Kasumi-1 (cell line): ENCODE measurements at places on chromosomes 5 and 9.

- no peak for DNase-seq
These were observed 97.2 kb downstream of the INVS start for GRCh38 chr9:100196215-100196614.

DNA sequence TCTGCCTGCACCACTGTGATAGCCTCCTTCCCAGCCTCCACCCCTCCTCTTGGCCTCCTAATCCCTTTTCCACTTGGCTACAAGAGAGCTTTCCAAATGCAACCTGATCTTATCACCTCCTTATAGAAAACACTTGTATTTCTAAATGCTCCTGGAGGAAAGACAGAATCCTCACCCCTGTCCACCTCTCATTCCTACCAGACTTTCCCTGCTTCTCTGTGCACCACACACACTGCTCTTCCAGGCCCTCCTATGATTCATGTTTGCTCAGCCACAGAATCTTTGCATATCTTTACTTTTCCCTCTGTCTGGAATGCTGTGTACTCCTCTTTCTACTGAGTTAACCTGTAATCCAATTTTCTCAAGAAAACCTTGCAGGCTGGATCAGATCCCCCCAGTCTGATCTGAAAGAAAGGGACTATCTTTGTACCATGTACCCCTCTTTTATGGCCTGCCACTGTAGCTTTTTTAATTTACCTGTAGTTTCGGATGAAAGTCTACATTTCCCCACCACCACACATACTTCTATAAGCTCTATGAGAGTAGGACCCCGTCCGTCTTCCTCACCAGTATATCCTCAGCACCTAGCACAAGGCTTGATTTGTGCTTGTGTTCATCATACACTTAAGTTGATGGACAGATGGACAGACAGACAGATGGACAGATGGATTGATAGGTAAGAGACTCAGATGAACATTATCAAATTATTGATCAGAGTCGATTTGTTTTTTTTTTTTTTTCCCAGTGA is 95.3 kb downstream of the GALNT10 start:
- no peak for DNase-seq

- peak; percentile 34 for DNase-seq
These were observed 71.4 kb downstream of the RAPGEF6 start for GRCh38 chr5:131563434-131564228.

DNA sequence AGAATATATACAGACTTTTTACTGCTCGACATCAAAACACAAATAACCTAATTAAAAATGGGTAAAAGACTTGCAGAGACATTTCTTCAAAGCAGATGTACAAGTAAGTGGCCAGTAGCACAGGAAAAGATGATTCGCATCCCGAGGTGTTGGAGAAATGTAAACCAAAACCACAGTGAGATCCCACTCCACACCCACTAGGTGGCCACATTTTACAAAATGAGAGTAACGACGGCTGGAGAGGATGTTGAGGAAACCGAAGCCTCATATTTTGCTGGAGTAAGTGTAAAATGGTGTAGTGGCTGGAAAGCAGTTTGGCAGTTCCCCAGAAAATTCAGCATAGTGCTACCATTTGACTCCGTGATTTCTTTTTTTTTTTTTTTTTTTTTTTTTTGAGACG is 21.3 kb upstream of the GBGT1 start:
- DNase-seq, result peak; percentile 80

GRCh38 chr5:165029099-165029870 is 1523.9 kb downstream of the MAT2B start:
- DNase-seq, result peak; percentile 98

DNA sequence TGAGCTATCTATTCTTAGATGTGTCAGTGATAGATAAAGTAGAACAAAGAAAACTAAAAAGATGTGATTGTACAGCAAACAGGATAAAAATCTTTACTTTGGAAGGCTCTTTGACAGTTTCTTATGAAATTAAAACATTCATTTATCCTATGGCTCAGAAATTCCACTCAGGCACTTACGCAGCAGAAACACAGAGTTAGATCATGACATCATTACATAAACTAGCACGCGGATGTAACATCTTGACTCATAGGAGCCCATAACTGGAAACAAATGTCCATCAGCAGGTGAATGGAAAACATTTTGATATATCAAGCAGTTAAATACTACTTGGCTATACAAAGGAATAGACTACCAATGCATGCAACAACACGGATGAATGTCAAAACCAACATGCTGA is 45.3 kb downstream of the ICE1 start:
- no peak for DNase-seq

DNA sequence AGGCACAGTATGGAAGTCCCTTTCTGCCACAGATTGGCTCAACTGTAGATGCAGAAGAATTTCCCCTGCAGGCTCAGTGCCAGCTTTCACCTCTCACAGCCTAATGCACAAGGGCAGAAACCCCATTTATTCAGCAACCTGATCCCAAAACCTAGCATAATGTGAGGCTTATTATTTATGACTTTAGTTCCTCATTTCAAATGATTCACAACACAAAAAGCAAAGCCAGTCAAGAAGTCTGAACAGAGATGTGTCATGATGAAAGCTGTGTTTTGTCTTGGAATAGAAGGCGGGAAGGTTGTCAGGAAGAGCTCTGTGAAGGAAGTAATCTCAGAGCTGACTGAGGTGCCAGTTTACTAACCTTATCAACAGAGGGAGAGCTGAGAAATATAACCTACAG is 369.7 kb downstream of the LRRC70 start:
- DNase-seq, result peak; percentile 7

DNA sequence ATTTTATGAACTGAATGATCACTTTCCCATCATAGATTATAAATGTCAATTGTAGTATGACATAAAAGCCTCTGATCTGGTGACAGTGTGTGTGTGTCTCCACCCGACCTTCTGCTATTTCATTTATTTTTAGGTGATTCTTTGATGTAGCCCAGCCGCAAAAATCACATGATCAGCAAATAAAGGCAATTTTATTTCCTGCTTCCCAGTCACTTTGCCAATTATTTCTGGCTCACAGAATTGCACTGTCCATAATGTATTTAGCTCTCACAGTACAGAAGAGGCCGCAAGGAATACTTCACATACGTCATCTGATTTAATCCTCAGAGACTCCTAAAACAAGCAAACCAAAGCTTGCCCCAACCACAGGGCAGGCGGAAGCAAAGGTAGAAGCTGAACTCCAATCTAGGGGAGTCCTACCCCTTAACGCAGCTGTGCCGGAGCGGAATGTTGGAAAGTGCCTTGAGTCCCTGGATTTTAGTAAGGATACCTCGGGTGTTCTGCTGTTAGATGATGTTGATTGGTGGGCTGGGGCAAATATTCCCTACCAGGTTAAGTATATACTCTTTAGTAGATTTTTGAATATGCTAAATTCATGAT is 384.0 kb upstream of the IRX4 start:
- DNase-seq, result no peak
